MG63 (cell line): ENCODE measurements at places on chromosomes 1 and 21. TPM values are rescaled to one million over a fixed set of nuclear protein-coding genes. Genes with fewer than 3 reads are reported as not detected.
A peak's percentile ranks its signal among the peaks of the same experiment; 100 is the strongest.

DNA sequence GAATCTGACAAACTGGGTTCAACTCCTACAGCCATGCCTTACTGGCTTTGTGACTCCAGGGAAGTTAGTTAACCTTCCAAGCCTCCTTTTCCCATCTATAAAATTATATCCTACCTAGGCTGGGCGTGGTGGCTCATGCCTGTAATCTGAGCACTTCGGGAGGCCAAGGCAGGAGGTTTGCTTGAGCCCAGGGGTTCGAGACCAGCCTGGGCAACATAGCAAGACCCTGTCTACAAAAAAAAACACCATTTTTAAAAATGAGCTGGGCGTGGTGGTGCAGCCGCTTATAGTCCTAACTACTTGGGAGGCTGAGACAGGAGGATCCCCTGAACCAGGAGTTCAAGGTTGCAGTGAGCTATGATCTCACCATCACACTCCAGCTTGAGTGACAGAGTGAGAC lies 15.1 kb downstream of the CELF3 start:
- no peak for DNase-seq

- peak; percentile 15 for DNase-seq
These were observed 106.9 kb upstream of the LYPLAL1 start for GRCh38 chr1:219066631-219067349.

DNA sequence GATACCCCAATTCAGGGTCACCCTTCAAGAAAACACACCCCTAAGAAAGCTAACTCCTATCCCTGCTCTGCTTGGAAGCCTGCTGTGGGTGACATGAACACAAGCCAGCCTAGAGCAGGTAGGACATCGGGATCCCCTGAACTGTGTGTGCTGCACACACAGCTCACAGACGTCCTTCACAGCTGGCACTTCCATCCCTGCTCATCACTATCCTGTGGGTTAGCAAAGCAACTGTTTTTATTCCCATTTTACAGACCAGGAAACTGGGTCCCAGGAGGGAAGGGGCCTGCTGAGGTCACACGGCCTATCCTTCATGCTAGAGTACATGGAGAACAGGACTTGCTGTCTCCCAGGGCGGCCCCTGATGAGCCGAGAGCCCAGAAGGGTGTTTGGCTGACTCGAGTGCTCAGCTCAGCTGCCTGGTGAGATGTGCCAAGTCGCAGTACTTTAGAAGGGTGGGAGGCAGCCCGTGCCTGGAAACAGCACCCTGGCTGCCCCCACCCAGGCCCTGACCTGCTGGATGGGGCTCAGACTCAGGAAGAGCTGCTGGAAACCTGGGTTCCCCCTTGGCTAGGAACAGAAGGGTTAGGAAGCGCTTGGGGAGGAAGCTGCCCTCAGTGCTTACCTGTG lies 28.3 kb upstream of the BTG2 start:
- DNase-seq: no peak

- no peak for DNase-seq
These were observed 82.8 kb downstream of the LRRC53 start for GRCh38 chr1:74429580-74429979.

DNA sequence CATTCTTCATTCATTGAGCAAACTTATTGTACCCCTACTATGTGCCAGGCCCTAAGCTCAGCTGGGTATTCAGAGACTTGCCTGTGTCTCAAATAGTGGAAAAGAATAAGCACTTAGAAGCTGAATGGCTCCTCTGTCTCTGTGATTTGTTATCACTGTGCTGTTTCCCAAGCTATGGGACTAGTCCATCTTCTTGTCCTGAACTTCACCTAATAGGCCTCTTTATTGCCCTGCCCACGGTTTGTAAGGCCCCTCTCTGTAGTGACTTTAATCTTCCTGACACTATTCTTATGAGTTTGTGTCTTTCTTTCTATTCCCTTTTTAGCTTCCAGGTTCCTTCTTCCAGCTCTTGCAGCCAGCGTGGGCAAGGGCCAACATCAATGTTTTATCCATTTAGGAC lies 85.4 kb upstream of the LPGAT1 start:
- no peak for DNase-seq

DNA sequence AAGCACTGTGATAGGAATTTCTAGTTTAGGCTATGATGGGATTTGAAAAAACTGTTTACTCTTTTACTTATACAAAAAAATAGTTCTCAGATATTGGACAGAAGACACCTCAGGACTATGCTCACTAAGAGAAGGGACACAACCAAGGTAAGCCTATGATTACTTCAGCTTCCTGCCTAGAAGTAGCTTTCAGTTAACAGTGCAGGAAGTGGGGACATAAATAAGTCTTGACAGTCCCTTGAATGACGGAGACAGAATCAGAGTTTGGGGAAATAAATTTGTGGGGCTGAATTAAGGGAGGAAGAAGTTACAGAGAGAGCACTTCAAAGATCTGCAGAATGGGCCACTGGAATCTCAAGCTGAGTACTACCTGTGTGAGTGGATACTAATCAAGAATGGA lies 53.8 kb upstream of the OLFM3 start:
- DNase-seq: no peak

- peak; percentile 62 for DNase-seq
These were observed 887 bp downstream of the SLC19A2 start for GRCh38 chr1:169484683-169485430.

The MXRA8 gene
- total RNA-seq: 259 and 316 TPM in 2 replicates
